SW 1271 (cell line): ENCODE measurements at places on chromosomes 2 and 18.

- DNase-seq: no peak
Observed at GRCh38 chr2:54556621-54557121, 100.5 kb downstream of the SPTBN1 start.

DNA sequence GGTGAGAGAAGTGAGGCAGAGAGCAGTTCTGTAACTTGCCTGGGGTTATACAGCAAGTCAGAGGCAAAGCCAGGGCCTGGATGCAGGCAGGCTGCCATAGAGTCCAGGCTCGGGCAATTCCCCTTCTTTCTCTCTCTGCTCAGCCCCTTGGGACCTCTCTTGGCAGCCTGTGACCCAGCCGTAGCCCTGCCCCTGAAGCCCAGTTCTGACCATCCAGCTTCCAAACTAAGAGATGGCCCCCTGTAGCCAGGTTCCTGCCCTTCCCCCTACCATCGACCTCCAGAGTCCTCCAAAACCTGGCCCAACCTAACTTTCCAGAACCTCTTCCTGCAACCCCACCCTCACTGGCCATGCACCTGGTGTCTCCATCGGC is 201.2 kb downstream of the CTIF start:
- DNase-seq: no peak

GRCh38 chr18:32661486-32662299 is 111.1 kb downstream of the KLHL14 start:
- DNase-seq: peak; percentile 80

DNA sequence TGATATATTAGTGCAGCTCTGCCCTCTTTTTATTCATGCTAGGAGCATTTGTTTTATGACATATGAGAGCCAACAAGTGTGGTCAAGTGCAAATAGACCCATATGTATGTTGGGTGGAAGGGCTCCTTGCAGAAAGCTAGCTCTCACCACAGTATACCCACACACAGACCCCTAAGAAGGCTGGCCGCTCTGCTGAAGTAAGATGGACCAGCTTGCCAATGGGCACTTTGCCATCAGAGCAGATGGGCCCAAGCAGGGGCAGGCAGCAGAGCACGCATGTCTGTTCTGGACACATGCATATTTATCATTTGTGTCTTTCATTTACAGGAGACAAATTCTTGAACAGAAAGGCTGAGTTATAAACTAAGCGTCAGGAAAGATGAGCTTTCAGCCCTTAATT is 187.5 kb upstream of the DTNA start:
- DNase-seq: no peak

DNA sequence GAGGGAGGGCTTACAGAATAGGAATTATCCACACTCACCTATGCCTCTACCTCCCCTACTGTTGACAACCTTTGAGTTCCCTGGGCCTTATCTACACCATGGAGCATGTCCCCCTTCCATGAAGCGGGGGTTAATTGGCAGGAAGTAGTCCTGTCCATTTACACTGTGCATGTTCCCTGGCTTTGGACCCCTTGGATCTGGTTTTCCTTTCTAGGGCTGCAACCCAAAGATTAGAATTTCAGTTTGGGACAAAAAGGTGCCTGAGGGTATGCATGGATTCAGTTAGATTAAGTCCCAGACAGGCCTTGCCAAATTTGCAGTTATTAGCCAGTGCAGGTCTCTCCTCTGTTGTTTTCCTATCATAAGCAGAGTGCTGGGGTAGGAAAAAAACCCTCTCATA is 180.3 kb downstream of the CMPK2 start:
- DNase-seq: no peak

- DNase-seq: no peak
Observed at GRCh38 chr2:66534461-66534860, 99.5 kb downstream of the MEIS1 start.

- DNase-seq: no peak
Observed at GRCh38 chr18:64809801-64810200, 660.9 kb upstream of the LINC00305 start.

DNA sequence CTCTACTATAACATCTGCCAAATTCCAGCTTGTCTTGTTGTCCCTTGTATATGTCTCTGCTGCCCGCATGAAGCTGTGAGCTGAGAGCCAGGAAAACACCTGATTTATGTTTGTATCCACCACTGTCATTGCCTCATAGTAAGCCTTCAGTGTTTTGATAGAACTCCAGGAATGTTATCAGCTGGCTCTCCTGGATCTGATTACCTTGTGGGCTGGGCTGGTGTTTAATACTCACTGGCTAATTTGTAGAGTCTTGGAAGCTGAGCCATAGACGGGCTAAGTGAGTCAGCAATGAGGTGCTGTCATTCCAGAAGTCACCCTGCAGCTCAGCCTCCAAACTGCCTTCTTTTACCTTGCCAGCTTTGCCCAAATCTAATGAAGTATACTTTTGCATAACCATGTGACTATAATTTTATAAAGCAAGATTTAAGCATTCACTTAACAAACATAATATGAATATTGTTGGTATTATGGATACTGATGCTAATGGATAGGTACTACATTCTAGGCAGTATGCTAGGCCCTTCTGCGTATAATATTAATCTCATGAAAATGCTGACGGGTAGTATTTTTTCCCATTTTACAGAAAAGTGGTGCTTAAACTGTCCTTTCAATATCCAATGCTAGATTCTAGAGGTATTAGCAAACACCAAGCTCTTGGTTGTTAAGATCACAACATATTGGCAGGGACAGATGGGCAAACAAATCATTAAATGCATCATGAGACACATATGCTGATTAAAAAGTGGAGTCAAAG is 62.7 kb upstream of the GATA6 start:
- DNase-seq: no peak

DNA sequence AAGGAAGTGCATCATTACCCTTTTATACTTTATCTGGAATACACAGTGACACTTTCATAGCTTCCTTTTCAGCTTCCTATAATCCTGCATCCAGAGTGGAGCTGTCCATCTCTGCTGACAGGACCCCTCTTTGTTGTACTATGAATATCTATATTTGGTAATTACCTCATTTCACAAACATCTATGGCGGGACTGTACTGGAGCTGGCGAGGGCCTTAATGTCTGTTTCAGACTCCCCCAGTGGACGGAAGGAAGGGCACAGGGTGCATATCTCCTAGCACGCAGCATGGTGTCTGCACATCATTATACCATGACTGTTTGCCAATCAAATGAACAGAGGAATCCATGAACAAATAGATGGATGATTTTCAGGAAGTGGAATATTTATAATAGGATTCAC is 142.3 kb downstream of the SOX11 start:
- DNase-seq: no peak

GRCh38 chr2:30756971-30757370 is 50.3 kb downstream of the CAPN13 start:
- no peak for DNase-seq

- DNase-seq: no peak
Observed at GRCh38 chr2:149906886-149907285, 319.3 kb upstream of the MMADHC start.

GRCh38 chr2:42969231-42970150 is 177.1 kb upstream of the HAAO start:
- no peak for DNase-seq

DNA sequence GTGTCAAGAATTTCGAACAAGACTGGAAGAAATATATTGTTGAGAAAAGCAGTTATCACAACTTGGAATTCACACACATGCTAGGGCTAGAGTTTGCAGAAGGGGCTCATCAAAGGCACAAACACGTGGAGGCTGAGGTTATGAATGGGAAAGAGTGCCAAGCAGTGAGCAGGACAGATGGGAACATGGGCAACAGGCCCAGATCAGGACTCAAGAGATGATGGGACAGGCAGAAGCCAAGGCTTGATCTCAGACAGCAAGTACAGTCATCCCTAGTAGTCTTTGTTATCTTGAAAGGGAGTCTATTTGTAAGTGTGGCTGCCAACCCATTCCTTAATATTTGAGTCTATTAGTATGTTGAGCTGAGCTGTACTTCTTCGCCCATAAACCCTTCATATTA is 22.2 kb upstream of the EPC2 start:
- no peak for DNase-seq

DNA sequence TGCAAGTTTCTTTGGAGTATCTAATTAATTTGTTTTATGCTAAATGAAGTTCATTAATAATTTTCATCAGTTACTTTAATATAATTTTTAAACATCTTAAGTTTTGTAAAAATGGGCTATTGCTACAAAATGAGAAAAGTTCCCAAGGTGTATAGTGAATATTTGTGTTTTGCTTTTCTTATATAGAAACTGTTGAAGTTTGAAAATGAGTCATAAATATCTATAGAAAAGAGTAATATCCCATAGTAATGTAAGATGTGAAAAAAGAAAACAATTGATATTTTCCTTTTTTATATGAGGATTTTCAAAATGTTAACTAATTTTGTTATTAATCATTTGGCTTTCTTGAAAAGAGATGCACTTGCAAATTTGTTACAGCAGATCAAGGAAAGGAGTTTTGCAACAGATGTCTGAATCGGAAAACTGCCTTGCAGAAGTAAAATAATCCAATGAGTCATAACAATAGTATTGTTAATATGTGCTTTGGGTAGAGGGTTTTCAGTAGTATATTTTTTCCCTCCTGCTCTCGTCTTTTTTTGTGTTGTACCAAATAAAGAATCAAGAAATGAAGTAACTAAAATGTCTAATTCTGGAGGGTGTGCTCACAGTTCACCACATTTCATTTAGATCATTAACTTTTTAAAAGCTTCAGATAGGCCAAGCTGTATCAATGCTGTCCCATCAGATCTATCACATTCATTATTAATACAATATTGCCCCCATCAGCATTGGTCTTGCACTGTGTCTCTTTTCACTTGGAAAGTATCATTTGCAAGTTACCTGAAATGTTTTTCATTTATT is 15.5 kb downstream of the DUSP19 start:
- DNase-seq: no peak

GRCh38 chr2:7860693-7861092 is 821.2 kb upstream of the ID2 start:
- no peak for DNase-seq

DNA sequence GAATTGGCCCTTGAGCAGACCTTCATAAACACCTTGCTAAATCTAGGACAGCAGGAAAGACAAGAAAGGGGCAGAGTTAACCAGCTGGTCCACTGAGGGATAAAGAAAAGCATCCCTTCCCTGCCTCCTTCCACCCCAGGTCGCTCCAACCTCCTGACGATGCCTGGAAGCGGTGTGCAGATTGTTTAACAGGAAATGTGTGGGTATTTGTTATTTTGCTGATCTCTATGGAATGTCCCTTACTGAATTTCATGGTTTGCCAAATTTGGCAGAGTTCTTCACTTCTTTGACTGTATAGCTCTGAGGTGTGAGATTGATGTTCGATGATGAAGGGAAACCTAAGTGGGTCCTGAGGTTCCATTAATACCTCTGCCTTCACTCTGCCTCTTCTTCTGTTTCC is 72.9 kb downstream of the MAP3K20 start:
- DNase-seq: no peak

DNA sequence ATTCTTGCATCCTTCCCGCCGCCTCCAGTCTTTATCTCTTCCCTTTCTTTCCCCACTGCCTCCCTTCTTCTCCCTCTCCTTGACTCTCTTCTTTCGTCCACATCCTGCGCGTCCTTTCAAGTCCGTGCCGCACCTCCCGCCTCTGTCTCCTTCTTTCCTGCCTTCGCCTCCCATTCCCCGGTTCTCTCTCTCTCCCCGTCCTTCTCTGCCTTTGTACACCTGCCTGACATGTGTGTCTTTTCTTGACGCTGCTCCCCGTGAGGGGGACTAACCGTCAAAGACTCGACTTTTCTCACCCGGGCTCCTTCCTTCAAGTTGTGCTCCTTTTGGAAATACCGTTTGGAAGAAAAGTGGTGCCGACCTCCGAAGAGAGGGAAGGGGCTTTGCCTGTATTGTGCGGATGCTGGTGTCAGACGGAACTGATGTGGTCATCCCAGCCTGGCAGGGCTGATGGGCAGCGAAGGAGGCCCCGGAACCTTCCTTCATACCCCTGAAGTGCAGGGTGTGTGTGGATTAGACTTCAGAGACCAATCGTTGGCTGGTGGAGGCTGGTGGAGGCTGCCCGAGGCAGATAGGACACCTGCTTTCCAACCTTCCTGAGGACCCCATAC is 879 bp downstream of the TMEM178A start:
- no peak for DNase-seq

DNA sequence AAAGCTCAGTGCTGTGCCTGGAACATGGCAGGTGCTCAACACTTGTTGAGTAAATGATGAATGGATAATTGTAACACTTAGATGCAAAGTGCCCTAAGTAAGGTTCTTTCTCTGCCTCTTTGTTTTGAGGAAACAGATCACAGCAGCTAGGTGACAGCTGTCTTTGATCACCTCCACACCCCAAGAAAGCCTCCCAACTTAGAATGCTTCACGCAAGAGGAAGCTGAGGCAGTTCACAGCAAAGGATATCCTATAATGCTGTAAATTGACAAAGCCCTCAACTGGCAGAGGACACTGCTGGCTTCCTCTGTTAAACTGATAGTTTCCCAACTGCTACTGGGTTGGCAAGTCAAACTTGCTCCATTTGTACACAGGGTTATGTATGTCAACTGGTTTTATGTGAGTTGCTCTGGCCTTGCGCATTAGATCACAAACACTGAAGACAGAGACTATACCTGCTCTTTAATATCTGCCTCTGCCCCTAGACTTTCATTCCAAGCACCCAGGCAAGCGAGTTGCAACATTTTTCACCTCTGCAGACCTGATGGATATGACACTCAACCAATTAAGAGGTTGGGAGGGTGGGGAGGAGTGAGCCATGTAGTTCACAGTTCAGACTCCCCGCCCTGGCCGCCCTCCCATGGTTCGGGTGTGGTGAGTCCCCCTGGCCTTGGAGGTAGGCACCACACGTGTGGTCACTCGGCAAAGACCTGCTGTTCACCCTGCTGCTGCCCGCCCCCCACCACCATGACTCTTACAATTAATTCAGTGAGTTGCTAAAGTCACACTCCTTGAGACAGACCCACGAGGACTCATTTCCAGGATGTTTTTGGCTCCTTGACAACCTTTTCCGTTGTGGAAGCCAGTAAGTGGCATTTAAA is 4.8 kb upstream of the MALL start:
- DNase-seq: no peak

DNA sequence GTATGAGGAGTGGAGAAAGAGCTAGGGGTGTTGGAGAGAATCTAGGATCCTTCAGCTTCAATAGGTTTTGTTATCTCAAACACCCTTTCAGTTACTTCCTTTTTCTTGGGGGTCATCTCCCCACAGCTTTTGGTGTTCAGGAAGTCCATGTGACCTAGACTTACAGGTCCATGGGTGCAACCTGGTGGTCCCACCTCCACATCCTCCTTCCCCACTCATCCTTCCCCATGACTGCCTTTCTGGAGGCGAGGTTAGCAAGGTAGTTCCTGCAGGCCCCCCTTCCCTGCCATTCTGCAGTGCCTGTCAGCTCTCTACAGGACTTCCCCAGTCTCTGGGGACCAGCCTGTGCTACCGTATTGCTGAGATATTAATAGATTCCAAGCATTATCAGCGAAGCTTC is 107.6 kb downstream of the TMEM17 start:
- no peak for DNase-seq

GRCh38 chr18:34787931-34788532 is 77.9 kb downstream of the DTNA start:
- no peak for DNase-seq

DNA sequence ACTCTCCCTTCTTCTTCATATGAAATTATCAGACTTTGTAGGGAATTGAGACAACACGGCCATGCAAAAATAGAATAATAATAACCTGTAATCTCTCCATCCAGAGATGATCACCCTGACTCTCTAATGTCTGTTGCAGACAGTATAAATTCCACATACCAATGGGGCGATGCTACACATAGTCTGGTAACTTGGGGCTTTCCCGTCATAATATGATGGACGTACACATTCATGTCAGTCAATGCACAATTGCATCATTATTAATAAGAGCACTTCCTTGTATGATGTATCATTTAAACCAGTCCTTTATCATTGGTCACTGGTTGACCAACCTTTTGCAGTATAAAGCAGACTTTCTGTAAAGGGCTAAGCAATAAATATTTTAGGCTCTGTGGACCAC is 39.5 kb upstream of the SCLY start:
- no peak for DNase-seq
